ENCODE measurements at places on chromosomes 1 and 21. TPM values are rescaled to one million over a fixed set of nuclear protein-coding genes. Genes with fewer than 3 reads are reported as not detected.
A peak's percentile ranks its signal among the peaks of the same experiment; 100 is the strongest.

GRCh38 chr1:158019171-158019868 lies 25.9 kb downstream of the KIRREL1 start:
- peak; percentile 93 for DNase-seq

GRCh38 chr1:1421147-1421906 lies at the start of gene ANKRD65:
ANKRD65 (minus strand) TSS chr1:1421276; CDS start chr1:1421005, 271 bp downstream.
- DNase-seq = no peak

GRCh38 chr1:48619539-48619938 lies 147.5 kb upstream of the SPATA6 start:
- no peak for DNase-seq

The HES3 gene
- total RNA-seq = not detected

The FBLIM1 gene
- total RNA-seq = 14.6 TPM

DNA sequence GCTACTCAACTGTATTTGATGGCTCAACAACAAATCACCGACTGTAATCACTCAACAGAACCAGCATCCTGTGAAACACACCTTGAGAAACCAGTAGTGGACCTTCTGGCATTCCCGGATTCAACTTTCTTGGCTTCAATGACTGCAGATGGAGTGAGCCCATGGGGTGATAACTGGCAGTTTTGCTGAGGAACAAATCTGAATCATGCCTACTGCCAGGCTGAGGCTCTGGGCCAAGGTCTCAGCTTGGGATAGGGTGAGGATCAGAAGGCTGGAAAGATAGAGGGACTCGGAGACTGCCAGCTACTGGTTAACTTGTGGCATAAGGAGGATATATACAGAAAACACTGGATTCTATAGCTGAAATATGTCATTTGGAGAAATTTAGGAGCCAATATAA lies 63.5 kb upstream of the DIRAS3 start:
- no peak for DNase-seq

DNA sequence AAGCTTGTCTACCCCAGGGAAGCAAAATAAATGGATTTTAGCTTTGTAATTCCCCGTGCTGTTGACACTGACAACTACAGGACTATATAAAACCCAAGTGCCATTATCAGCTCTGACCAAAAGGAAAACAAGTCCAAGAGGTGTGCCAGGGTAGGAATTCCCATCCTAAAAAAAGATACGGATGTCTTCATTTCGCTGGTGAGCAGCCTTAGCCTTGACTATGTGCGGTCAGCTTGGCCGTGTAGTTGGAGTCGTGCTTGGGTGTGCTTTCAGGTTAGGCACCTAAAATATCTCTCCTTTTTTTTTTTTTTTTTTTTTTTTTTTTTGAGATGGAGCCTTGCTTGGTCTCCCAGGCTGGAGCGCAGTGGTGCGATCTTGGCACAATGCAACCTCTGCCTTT lies 28.9 kb upstream of the ACTN2 start:
- no peak for DNase-seq

The NR1I3 gene
- total RNA-seq = not detected

The TNFRSF8 gene
- 0.10 TPM for total RNA-seq

- no peak for DNase-seq
Measured at GRCh38 chr1:29282924-29283803, 46.8 kb downstream of the PTPRU start.

GRCh38 chr1:86155807-86156565 lies 586 bp downstream of the COL24A1 start:
- peak; percentile 40 for DNase-seq

The TFAP2E gene
- 0.59 TPM for total RNA-seq

The CFAP107 gene
- total RNA-seq = not detected

- DNase-seq = no peak
Measured at GRCh38 chr1:156583821-156584622, 4.5 kb downstream of the TTC24 start.

Data from skin of body (tissue), 3 donors.